Naive thymus-derived CD8-positive, alpha-beta T cell (primary cell): ENCODE measurements at places on chromosomes 16 and 17.
A peak's percentile ranks its signal among the peaks of the same experiment; 100 is the strongest.

GRCh38 chr16:27640277-27640600, 90.3 kb downstream of the KATNIP start:
- DNase-seq: no peak

DNA sequence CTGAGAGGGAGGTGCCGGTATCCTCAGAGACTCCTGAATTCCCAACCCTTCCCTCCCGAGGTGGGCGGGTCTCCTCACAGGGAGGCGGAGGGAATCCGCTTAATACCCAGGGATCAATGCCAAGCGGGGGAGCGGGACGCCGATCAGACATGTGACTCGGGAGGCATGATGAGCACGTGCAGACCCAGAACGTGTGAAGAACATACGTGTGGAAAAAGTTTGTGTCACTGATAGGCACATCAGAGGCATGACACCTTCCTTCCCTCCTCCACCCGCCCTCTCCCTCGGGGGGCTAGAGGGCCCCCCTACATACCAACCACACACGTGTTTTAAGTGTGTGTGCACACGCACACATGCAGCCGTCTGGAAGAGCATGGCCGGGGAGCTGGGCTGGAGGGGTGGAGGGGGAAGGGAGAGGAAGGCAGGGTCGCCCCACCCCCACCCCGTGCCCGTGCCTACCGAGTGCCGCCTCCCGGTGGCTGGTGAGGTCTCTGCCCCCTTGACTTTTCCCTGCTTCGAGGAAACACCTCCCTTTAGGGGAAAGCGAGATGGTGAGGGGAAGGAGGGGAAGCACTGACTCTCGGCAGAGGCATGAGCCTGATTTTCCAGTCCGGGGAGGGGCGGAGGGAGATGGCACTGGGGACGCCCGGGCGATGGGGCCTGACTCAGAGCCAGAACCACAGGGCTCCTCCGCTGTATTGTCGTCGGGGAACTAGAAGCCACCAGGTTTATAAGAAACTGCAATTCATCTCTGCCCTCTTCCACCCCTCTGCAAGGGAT, 12.1 kb upstream of the TBX21 start:
- no peak for DNase-seq

- DNase-seq: peak; percentile 77
Measured at GRCh38 chr17:81094509-81095382, 59.8 kb downstream of the BAIAP2 start.

DNA sequence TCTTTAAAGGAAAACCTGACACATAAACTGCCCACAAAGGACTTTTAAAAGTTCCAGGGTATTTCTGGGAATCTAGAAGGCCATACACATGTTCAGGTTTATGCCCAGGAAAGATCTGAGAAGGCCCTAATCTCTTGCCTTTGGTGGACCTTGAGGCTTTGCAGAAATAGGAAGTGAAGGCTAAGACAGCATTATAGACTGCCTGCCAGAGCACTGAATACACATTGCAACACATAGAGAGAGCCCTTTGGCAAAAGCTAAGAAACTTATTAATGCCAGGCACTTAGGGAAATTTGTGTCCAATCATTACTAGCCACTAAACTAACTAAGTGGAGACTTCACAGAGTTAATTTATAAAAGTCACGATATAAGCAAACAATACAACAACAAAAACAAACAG, 70.4 kb downstream of the MMD start:
- DNase-seq: no peak

- DNase-seq: no peak
Measured at GRCh38 chr16:86584726-86585721, 6.7 kb downstream of the FOXL1 start.

DNA sequence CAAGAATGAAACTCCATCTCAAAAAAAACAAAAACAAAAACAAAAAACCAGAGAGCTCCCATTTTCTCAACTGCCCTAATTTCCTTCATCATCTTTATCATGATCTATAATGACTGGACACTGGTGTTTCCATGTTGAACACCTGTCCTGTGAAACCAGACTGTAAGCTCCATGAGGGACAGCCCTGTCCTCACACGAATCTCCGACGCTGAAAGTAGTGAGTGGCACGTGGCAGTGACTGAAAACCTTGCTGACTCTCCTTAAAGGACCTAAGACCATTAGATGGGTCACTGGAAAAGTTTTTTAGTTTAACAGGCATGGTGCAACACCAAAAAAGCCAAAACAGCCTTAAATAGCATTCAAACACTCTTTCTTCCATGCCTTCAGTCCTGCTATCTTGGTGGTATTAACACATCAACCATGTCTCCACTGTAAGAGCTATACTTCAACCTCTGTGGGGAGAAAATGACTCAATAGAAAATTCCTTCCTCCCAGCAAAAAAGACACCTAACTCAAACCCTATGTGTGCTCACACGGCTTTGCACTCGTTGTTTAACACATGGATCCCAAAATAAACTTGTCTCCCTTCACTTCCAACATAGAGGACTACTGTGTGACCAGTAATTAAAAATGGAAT, 8.3 kb downstream of the AXIN2 start:
- no peak for DNase-seq

GRCh38 chr17:64504769-64505339, 1.2 kb downstream of the DDX5 start:
- no peak for DNase-seq

DNA sequence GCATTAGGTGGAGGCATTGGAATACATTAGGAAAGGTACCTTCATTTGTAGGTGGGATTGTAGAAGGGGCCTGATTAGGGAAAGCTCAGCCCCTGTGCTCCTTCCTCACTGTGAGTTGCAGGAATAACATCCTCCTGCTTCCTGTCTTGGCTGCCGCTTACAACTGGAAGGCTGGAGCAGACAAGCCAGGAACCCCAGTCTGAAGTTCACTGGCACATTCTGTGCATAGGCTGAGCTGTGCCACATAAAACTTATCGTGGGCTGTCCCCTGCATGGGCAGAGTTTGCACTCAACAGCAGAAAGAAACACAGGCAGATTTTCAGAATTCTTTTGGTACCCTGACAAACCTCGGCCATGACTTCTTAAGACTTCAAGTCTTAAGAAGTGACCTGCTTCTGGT, 200.1 kb downstream of the SALL1 start:
- no peak for DNase-seq

DNA sequence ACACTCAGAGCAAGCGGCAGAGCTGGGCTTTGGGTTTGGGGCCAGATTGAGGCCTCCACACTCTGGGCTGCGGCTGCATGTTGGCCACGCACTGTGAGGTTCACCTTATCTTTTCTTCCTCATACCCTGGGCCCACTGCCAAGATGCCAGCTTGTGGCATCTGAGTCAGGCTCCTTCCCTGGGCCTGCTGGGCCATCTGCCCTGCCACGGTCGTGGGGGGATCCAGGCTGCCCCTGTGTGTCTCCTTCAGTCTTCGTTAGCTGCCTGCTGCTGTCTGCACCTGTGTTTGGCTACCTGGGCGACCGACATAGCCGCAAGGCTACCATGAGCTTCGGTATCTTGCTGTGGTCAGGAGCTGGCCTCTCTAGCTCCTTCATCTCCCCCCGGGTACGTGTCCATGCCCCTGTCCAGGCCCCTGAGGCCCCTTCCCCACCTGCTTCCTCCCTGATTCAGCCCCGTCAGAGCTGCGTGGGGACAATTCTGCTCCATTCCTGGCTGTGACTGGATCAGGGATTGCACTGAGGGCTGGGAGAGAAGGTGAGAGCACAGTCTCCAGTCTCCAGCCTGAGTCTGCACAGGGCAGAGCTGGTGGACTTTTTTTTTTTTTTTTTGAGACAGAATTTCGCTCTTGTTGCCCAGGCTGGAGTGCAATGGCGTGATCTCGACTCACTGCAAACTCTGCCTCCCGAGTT, 11.2 kb downstream of the SPNS3 start:
- DNase-seq: no peak

GRCh38 chr17:80337195-80337895, 76.7 kb downstream of the RNF213 start:
- DNase-seq: no peak
